ENCODE measurements at places on chromosomes 16 and 17.

GRCh38 chr17:66647391-66647983 lies 187.4 kb upstream of the CACNG5 start:
- DNase-seq: no peak

GRCh38 chr17:77471984-77472461 lies 331.3 kb downstream of the SEC14L1 start:
- no peak for DNase-seq

- DNase-seq: no peak
These were observed 1.6 kb downstream of the CPNE7 start for GRCh38 chr16:89577055-89577759.

- DNase-seq: no peak
These were observed 22.7 kb upstream of the GSE1 start for GRCh38 chr16:85590506-85590832.

DNA sequence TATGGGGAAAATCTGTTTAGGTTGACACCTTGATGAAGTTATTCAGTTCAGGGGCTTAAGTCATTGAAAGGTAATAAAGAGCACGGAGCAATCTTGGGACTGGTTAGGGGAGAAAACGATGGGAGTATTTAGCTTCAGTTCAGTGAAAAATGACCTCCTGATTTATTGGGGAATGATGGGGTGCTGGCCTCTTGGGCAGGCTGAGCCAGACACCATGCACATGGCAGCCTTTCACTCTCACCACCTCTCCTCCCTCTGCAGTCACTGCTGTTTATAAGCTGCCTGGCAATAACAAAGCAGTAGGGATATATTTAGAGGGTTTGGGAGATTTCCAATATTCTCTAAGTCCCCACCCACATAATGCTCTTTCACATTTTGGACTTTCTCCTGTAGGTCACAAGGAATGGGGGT lies 140.5 kb upstream of the HS3ST2 start:
- DNase-seq: no peak

- DNase-seq: no peak
These were observed 10.8 kb downstream of the EXOC7 start for GRCh38 chr17:76092526-76093413.

- no peak for DNase-seq
These were observed 70.8 kb upstream of the TRAP1 start for GRCh38 chr16:3787924-3788661.

DNA sequence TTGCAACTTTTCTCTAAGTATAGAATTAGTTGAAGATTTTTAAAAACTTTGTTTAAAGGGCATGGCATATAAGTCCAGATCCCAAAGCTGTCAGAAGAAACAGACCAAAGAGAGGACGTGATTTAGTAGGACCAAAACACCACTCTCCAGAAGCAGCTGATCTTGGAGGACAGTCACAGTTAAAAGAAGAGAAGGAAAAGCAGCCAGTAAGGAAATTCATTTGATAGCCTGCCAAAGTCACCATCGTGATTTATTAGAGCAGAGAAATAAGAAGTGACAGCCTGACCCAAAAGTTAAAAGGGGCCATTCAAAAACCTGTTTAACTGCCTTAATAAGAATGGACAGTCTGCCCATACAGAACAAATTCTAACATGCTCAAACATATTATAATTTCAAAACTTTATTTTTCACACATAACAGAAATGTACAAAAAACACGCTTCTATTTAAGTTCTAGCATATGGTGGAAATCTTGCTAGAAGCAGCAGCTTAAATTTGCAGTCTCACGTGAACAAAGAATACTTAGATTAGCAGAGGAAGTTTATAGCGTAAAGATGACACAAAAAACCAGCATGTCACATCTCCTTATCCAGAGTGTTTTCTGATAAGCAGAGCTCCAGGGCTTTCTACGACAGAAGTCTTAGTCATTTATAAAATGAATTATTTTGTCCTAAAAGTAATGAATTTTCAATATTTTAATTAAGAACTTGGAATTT lies 37.2 kb downstream of the TXNDC11 start:
- DNase-seq: no peak

- DNase-seq: no peak
These were observed 6.4 kb upstream of the MTSS2 start for GRCh38 chr16:70692130-70692872.

GRCh38 chr16:49058382-49058781 lies 223.3 kb downstream of the CBLN1 start:
- no peak for DNase-seq

DNA sequence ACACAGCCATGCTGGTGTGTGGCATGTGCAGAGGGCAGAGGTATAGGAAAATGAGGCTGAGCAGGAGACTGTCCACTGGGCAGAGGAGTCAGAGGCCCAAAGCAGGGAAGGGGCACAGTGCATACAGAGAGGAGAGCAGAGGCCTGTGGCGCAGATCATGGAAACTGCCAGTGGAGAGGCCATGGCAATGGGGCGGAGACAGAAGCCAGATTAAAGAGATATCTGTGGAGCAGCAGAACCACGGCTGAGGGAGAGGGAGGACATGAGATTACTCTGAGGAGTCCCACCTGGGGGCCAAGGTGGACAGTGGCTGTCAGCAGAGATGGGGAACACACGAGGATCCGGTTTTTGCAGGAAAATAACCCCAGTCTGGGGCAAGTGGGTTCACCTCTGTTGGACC lies 43.3 kb downstream of the RANBP10 start:
- DNase-seq: no peak

GRCh38 chr17:5793157-5793556 lies 208.8 kb upstream of the NLRP1 start:
- DNase-seq: no peak

- DNase-seq: no peak
These were observed 10.2 kb upstream of the TXNDC11 start for GRCh38 chr16:11752856-11753255.

- DNase-seq: no peak
These were observed 25.2 kb downstream of the TK2 start for GRCh38 chr16:66524601-66525164.

- DNase-seq: peak; percentile 31
These were observed 175.3 kb downstream of the UTP18 start for GRCh38 chr17:51435641-51436091.

- no peak for DNase-seq
These were observed 204.3 kb downstream of the RAB11FIP4 start for GRCh38 chr17:31595666-31596381.

DNA sequence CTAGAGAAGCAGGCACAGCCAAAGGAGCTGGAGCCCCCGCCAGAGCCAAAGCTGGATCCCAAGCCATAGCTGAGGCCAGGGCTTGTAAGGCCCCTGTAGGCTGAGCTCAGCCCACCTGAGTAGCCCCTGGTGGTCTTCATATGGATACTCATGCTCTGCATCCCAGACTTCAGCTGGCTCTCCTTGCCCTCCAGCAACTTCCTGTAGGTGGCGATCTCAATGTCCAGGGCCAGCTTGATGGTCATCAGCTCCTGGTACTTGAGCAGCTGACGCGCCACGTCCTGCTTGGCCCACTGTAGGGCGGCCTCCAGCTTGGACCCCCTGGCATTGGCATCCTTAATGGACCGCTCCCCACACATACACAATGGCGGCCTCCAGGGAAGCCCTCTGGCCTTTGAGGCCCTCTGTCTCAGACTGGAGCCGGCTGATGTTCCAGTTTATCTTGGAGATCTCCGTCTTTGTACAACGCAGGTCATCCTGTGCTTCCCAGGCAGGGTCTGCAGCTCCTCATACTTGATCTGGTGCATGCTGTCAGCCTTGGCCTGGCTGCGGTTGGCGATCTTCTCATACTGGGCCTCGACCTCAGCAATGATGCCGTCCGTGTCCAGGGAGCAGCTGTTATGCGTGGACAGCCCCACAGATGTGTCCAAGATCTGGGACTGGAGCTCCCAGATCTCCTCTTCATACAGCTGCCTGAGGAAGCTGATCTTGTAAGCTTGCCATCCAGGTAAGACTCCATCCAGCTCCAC lies 28.9 kb downstream of the IKZF3 start:
- DNase-seq: no peak

DNA sequence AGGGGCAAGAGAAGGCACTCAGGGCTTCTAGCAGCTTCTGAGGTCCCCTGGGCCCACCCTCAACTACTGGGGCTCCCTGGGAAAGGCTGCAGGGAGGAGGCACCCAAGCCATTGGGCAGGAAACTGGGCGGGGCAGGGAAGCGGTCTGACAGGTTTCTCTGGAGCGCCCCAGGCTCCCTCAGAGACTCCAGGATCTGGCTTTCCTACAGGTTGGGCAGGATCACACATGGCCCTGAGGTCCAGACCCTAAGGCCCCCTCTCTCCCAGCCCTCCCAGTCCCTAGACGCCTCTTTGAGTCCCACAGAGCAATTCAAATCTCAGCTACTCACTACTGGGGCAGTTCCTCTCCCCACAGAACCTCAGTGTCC lies 14.3 kb downstream of the JUP start:
- no peak for DNase-seq

DNA sequence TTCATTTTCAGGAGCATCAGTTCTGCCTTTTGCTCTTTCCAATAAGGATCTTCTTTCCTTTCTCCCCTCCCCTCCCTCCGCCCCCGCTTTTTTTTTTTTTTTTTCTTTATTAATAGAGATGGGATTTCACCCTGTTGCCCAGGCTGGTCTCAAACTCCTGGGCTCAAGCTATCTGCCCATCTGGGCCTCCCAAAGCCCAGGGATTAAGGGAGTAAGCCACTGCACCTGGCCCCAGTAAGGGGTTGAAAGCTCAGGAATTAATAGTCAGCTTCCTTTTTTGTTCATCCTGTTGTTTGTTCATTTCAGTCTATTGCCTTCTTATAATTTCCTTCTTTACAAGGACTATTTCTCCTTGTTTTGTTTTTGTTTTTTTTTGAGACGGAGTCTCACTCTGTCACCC lies 7.9 kb upstream of the C17orf58 start:
- no peak for DNase-seq

DNA sequence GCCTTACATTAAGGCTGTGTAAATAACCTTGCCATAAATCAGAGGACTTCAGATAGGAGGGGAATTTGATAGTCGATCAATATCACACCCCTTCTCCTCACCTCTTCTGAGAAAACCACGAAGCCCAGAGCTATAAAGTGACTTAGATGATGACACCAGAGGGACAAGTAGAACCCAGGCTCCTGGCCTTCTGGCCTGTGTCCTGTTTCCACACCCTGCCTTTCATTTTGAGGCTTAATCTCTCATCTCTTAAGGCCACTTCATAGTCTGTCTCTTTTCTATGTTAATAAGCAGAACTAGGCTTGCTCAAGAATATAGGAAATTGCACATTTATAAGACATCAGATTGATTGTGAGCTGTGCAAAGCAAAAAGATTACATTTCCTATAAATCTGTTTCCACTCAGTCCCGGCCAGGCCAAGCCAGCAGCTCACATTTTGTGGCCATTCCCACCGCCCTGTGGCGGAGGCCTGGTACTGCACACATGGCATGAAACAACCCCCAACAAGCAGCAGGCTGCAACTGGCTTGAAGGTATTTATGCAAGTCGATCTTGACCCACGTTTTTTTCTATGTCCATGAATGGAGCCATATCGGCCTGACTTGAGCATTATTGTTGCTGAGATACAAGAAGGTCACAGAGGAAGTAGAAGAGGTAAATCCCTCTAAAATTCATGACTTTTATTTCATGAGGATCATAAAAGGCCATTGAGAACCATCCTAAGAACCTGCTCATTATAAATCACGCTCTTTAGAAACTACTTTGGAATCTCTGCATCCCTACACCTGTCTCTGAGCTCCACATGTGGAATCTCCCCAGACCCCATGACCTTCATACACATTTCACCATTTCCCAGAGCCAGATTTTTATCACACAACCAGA lies 93.7 kb downstream of the PMP22 start:
- DNase-seq: peak; percentile 86

GRCh38 chr17:74239172-74239571 lies 25.8 kb downstream of the TTYH2 start:
- no peak for DNase-seq

GRCh38 chr16:27321013-27321915 lies 7.5 kb downstream of the IL4R start:
- no peak for DNase-seq

DNA sequence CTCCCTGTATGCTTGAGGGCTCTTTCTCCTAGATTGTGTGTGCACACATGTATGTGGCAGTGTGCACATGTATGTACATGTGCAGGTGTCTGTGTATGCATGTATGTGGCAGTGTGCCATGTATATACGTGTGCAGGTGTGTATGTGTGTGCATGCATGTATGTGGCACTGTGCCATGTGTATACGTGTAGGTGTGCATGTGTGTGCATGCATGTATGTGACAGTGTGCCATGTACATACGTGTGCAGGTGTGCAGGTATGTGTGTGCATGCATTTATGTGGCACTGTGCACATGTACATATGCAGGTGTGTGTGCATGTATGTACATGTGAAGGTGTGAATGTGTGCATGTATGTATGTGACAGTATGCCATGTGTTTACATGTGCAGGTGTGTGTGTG lies 43.9 kb upstream of the BHLHA9 start:
- no peak for DNase-seq

Measured in HTR-8/SVneo (cell line).